Activated naive CD8-positive, alpha-beta T cell treated with anti-CD3 and anti-CD28 coated beads, Interleukin-2, amount 50 U/mL, for 24 hours (primary cell): ENCODE measurements at places on chromosomes 16 and 17.

DNA sequence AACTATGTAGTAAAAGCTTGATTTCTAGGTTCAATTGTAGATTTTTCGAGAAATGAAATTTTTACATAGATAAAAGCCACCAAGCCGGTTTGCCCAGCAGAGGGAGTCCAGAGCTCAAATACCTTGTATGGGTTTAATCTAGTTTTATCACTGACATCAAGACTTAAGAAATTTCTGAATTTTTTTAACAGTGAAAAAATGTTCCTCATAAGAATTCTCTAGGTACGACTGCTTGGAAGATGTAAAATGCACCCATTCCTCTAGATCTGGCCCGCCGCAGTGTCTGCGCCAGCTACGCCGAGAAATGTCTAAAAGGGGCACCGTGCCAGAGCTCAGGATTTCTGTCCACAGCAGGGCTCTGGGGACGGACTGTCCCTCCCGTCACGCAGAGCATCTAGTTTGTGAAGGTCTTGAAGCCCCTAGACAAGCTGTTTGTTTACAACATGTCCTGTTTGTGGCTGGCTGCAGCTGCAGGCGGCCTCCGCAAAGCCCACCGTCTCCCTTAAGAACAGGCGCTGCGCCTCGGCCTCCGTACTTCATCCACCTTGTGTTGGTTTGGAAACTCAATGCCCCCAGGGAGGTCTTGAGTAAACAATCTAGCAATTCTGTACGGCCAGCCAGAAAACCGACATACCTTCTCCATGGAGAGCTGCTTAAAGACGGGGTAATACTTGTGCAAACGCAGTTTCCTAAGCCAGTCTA lies 24.8 kb downstream of the MAP1LC3B start:
- DNase-seq = peak; percentile 34

DNA sequence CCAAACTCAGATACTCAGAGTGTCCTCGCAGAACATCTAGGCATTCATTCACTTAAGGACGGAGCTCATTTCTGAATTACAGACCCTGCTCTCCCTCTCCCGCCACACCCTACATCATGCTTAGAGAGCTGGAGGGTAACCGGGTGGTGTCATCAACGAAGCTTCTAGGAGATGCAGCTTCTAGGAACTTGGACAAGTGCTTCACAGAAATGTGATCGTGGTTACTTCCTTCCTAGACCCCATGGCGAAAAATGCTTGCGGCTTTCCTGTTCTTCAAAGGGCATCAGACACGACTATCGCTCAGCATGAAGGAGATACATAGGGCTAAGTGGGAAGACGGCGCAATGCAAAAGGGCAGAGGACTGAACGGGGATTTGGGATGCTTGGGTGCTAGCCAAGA lies 126.8 kb downstream of the ZFHX3 start:
- DNase-seq = peak; percentile 18

DNA sequence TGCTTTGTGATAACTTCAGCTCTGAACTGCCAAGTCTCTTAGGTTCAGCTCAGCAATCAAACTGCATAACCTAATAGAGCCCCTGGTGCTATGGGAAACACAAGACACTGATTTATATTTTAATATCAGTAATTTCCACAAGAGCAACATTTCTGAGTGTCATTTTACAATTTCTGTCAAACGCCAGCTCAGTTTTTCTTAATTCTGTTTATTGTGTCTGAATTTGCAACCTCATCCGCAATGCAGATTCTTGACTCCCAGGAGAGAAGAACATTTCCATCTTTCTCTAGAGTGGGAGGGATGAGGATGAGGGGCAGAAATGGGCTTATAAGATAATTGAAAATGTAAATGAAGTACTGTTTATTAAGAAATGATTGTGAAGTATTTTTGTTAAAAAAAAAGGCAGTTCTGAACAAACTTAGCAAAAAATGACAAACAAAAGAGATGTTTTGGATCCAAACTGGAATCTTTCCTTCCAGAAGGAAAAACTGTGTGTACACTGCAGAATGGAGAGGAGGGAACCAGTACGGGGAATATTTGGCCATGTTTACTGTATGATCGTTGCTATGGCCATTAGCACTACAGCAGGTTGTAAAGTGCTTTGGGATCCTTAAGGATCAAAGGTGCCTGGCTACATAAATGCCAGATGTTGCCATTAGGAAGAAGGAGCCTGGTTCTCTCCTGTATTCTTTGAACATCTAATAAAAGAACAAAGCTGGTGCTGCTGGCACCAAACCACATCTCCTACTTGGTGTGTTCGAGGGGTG lies 7.4 kb upstream of the PMFBP1 start:
- DNase-seq = no peak

DNA sequence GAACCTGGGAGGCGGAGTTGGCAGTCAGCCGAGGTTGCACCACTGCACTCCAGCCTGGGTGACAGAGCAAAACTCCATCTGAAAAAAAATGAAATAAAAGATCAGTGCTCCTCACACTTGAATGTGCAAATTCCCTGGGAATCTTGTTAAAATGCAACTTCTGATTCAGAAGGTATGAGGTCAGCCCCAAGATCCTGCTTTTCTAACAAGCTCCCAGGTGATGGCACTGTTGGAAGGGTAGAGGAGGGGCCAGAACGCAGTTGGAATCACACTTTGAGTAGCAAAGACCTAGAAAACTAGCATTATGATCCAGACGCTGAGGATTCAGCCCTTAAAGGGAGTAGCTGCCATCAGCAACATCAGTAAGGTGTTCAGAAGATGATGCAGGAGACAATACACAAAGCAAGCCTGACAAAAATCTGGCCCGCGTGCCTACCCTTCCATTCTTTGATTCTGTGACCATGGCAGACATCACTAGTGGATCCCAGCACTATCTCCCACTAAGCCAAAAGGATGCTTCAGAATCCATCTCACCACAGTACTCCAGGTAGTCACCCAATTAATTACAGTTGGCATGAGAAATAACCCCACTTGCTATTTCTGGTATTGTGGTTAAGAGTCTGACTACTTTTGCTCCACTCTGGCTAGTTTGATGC lies 33.1 kb upstream of the MEIOC start:
- no peak for DNase-seq

DNA sequence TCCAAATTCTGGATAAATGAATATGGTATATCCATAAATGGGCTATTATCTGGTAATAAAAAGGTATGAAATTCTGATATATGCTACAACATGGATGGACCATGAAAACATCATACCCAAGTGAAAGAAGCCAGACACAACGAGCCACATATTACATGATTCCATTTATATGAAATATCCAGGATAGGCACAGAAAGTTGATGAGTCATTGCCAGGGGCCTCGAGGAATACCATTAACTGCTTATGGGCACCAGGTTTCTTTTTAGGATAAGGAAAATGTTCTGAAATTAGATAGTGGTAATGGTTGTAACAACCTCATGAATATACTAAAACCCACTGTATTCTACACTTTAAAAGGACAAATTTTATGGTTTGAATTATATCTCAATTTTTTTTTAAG lies 123.2 kb downstream of the PITPNC1 start:
- DNase-seq = no peak

- no peak for DNase-seq
Measured at GRCh38 chr16:86221085-86221484, 289.2 kb upstream of the FOXF1 start.

DNA sequence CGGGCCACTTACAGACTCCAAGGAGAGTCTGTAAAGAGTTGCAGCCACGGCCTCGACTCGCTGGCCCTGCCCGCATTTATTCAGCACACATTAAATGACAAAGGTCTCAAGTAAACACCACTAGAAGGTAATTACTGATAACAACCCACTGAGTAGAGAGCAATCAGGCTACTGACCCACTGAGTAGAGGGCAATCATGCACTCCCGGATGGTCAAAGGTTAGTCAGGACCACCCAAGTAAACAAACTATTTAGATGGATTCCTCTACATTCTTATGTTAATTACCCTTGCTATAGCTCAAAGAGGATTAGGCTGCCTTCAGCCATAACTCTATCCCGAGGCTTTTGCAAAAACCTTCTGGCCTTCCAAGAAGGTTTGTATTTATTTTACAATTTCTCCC lies 30.7 kb upstream of the ZNF267 start:
- no peak for DNase-seq

GRCh38 chr16:15573274-15573895 lies 69.6 kb downstream of the MARF1 start:
- DNase-seq = no peak

- no peak for DNase-seq
Measured at GRCh38 chr16:81607805-81608522, 163.4 kb downstream of the CMIP start.

DNA sequence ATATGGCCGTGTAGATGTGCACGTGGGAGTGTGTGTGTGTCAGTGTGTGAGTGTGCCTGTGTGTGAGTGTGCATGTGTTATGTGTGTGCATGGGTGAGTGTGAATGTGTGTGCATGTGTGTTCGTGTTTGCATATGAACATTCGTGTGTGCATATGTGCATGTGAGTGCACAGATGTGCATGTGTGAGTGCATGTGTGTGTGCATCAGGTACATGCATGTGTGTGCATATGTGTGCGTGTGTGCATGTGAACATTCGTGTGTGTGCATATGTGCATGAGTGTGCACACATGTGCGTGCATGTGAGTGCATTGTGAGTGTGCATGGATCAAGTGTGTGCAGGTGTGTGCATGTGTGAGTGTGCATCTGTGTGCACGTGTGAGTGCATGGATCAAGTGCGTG lies 2.5 kb upstream of the TPSAB1 start:
- no peak for DNase-seq

DNA sequence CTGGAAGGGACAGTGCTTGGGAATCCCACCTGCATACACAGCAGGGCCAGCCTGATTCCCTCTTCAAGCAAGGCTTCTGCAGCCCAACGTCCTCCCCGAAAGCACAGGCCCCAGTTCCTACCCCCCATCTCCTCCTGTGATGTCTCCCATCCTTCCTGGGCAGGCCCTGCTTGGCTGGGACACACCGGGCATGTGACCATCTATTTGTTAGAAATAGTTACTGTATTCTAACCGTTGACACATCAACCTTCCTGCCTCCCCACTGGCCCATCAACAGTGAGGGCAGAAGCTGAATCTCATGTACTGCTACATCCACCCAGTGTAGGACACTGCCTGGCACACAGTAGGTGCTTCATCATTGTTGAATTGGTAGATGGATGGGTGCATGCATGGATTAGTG lies 10.7 kb downstream of the PRR29 start:
- no peak for DNase-seq

DNA sequence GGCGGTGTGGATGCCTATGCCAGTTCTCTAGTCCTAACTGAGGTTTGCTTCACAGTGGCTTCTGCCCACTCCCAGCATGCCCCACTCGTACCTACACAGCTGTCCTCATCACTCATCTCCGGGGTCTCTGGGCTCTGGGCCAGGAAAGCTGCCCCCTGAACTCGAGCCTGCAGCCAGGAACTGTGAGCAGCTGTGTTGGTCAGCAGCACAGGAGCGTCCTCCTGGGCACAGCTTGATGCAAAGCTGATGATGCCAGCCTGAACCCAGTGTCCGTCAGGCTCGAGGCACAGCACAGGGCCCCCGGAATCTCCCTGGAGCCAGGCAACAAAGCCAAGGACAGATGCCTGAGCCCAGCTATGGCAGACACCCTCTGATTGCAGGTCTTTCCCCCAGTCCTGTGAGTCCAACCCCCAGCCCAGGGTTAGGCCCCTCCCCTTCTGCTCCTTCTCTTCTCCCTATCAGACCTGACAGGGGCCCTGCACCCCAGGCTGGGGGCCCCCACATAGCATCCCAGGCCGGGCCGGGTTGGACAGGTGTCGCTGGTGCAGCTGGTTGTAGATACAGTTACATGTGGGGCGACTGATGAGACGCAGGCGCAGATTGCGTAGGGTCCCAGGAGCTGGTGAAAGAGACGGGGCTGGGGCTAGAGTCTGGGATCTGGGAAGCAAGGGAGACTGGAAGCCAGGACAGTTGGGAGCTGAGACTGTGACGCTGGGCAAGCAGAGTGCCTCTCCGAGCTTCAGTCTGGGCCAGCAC lies 2.7 kb downstream of the PRSS53 start:
- DNase-seq = no peak

GRCh38 chr16:86986136-86986535 lies 331.1 kb downstream of the C16orf95 start:
- no peak for DNase-seq

GRCh38 chr17:43006639-43007551 lies at the start of gene IFI35:
Gene IFI35, plus strand, starts transcription at chr17:43006784. Its CDS starts 164 bp downstream, at chr17:43006948.
- peak; percentile 87 for DNase-seq

DNA sequence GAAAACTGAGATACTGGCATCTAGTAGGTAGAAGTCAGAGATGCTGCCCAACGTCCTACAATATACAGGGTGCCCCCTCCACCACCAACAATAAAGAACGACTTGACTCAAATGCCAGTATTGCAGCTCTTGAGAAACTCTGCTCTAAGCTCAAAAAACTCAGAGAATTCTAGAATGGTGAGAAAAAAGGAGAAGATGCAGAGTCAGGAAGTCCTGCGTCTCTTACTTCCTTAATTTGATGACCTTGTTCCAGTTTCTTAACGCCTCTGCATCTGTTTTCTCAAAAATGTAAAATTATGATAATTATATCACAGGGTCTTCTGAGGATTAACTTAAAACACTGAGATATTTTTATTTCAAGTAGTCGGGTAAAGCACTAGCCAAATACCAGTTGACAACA lies 1.7 kb upstream of the HSBP1 start:
- DNase-seq = no peak

DNA sequence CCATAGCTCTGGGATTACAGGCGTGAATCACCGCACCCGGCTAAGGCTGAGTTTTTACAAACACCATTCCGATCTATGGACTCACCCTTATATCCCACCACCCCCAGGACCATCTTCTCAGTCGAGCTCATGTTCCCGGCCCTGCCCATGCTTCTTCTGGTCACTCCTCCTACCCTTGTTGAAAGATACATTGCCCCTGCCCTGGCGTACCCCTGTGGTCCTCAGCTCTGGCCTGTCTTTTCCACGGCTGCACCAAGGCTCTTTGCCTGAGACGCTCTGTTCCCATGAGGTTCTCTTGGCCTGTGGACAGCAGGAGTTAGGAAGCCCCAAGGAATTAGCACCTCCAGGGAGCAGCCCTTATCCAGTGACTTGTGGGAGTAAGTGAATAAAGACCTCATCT lies 379.4 kb upstream of the TNRC6C start:
- DNase-seq = no peak

DNA sequence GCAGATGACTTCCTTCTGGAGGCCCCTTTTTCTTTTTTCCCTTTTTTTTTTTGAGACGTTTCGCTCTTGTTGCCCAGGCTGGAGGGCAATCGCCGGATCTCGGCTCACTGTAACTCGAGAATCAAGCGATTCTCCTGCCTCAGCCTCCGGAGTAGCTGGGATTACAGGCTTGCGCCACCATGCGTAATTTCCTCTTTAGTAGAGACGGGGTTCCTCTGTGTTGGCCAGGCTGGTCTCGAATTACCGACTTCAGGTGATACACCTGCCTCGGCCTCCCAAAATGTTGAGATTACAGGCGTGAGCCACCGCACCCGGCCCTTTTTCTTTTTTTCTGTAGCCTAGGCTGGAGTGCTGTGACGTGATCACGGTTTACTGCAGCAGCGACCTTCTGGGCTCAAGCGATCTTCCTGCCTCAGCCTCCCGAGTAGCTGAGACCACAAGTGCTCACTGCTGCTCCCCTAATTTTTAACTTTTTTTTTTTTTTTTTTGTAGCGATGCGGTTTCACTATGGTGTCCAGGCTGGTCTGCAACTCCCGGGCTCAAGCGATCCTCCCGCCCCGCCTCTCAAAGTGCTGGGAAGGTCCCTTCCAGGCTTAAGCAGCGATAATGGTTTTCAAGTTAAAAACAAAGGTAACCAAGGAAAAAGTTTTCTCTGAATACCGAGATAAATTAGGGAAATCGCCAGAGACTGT lies 956 bp upstream of the IST1 start:
- peak; percentile 44 for DNase-seq
